ENCODE measurements at places on chromosomes 1 and 21. TPM values are rescaled to one million over a fixed set of nuclear protein-coding genes. Genes with fewer than 3 reads are reported as not detected.

- ATAC-seq: no peak
These were observed 46.3 kb downstream of the ITPKB start for GRCh38 chr1:226692823-226693222.

GRCh38 chr1:23792151-23792945 is 1.4 kb downstream of the LYPLA2 start:
- ATAC-seq: no peak

GRCh38 chr1:151060007-151060656 is at the start of gene MLLT11:
MLLT11 (plus strand) TSS chr1:151060397; CDS start chr1:151067225, 6,828 bp downstream.
- ATAC-seq: peak; percentile 10

DNA sequence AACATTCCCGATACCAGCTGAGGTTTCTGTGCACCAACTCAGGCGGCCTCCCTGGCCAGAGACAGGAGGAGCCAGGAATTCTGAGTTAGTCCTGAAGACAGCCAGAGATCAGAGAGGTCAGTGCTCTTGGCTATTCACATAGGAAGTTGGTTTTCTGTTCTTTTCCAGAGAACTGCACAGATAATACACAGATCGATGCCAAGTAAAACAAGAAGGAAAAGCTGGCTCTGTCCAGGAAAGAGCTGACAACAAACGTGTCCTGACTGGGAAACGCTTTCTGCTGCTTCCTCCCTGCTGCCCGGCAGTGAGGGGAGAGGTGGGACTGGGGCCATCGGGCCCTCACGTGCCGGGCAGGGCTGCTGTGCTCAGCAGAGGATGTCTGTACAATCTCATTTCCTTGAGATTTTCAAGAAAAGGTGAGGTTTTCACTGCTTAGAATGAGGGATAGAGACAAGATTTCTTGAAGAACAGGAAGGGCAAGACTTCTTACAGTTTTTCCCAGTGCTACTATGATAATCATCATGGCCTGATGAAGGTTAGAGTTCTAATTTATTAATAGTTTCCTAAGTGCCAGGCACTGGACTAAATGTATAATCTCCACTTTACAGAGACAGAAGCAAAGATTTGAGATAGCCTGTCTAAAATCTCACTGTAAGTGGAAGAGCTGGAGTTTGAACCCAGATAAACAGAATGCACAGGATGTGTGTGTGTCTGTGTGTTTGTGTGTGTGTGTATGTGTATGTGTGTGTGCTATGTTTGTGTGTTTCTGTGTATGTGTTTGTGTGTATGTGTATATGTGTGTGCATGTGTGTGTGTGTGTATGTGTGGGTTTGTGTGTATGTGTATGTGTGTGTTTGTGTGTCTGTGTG is 211.0 kb upstream of the RAB4A start:
- peak; percentile 40 for ATAC-seq

Gene LHX8
- not detected for total RNA-seq

Gene MANEAL
- total RNA-seq: 26.9 TPM

Gene AMY1A
- not detected for total RNA-seq

Gene LCE1D
- total RNA-seq: not detected

Gene CD164L2
- 0.50 TPM for total RNA-seq

Gene MEAF6
- total RNA-seq: 158 TPM

Gene HLX
- total RNA-seq: 0.54 TPM
